Heart right ventricle (tissue), 16 donors: ENCODE measurements at places on chromosomes 11 and 22. TPM values are rescaled to one million over a fixed set of nuclear protein-coding genes. Genes with fewer than 3 reads are reported as not detected.

The IGF2 gene
- polyA plus RNA-seq = 36.0 TPM

The PLXNB2 gene
- polyA plus RNA-seq = 71.0 TPM

The CARD16 gene
- 31.7 TPM for polyA plus RNA-seq

The YPEL1 gene
- polyA plus RNA-seq = 1.7 TPM

The ABCG4 gene
- 0.17 TPM for polyA plus RNA-seq

The SLC22A25 gene
- polyA plus RNA-seq = not detected

The SCUBE2 gene
- polyA plus RNA-seq = 0.22 TPM

The TRPM5 gene
- not detected for polyA plus RNA-seq

The PKNOX2 gene
- polyA plus RNA-seq = 3.1 TPM

The CENPM gene
- polyA plus RNA-seq = 1.7 TPM

The SLC43A3 gene
- polyA plus RNA-seq = 24.7 TPM

The MTA2 gene
- 35.3 TPM for polyA plus RNA-seq

The LRRC75B gene
- 12.4 TPM for polyA plus RNA-seq

The EI24 gene
- 72.9 TPM for polyA plus RNA-seq

The VPS26B gene
- 19.9 TPM for polyA plus RNA-seq
